Left lung (tissue), 14 donors: ENCODE measurements at places on chromosomes 6 and 20. TPM values are rescaled to one million over a fixed set of nuclear protein-coding genes. Genes with fewer than 3 reads are reported as not detected.
A peak's percentile ranks its signal among the peaks of the same experiment; 100 is the strongest.

DNA sequence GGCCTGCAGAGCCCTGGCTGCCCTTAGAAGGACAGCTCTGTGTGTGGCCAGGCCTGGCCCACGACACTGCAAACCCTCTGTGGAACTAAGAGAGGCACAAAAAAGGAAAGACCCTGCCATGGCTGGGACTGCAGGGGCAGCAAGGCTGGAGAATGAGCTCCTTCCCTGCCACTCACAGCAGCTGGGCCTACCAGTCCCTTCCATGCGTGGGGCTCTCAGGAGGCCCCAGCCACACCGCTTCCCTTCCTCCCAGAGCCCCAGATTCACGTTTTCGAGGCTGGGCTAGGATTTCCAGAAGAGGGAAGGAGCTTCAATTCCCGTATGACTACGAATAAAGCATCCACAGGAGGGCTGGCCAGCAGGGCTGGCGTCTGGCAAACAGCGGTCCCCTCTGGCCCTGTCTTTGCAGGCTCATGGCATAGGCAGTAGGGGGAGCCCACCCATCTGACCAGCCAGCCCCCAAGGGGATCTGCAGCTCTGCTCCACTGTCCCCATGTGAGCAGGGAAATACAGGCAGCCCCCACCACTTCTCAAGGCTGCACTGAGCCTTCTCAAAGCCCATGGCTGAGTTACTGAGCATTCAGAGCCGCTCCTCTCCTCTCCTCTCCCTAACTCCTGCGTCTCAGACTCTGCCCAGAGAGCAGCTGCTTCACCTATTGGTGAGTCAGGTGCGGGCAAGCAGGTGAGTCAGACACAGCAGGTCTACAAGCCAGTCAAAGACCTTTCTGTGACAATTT lies 53.1 kb downstream of the NINL start:
- no peak for DNase-seq

DNA sequence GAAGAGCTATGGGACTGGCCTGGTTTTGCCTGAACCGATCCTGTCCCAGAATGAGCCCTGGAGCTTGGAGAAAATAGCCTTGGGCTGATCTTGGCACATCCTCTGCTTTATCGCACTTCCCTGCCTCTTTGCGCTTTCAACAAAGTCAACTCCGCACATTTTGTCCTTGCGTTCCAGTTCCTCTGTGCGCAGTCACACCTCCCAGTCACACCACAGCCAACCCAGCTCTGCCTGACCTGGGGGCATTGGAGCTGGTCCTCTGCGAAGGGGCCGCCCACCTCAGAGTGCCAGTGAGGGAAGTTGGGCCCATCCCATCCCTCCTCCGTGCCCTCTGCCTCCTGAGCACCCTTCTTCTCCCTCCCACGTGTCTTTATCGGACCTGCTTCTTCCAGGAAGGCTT lies 16.9 kb upstream of the UQCC2 start:
- no peak for DNase-seq

GRCh38 chr6:139872665-139873064 lies 498.2 kb upstream of the CITED2 start:
- no peak for DNase-seq

GRCh38 chr6:19083801-19084200 lies 696.7 kb downstream of the RNF144B start:
- no peak for DNase-seq

The NKX2-4 gene
- not detected for total RNA-seq

- peak; percentile 93 for DNase-seq
These were observed 432 bp downstream of the HSPA1L start for GRCh38 chr6:31814677-31815024.

DNA sequence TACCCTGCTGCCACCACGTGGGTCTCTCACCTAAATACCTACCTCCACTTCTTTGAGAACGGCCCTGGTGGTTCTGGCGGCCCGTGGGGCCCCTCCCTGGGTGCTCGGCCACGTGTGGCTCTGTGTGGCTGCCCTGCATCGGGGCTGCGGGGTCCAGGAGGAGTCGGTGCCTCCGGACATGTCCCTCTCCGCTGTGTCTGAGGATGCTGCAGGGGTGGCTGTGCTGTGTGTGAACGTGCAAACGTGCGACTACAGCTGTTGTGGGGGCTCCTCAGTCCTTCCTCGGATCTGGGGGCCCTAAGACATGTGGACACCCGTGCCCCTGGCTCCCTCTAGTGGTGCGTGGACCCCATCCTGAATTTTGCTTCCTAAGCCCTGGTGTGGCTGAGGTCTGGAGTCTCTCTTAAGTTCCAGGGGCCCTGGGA lies 691.8 kb downstream of the QKI start:
- no peak for DNase-seq

GRCh38 chr6:166595061-166595780 lies 8.7 kb upstream of the RAMACL start:
- DNase-seq, result no peak

The MPIG6B gene
- 1.9 TPM for total RNA-seq

The FUT9 gene
- total RNA-seq, result not detected

DNA sequence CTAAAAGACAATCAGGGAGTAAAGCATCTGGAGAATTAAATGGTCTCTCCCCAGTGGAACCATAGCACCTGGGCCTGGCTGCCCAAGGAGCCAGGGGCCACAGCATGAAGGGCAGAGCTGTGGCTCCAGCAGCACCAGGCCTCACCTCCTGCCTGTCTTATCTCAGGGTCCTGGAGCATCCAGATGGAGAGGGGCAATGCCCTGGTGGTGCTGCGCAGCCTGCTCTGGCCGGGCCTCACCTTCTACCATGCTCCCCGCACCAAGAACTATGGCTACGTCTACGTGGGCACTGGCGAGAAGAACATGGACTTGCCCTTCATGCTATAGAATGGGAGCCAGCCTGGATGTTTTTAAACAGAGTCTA lies 17.0 kb downstream of the MRPS18A start:
- no peak for DNase-seq

GRCh38 chr20:47936612-47937011 lies 151.3 kb upstream of the SULF2 start:
- DNase-seq, result no peak

GRCh38 chr6:17392978-17393891 lies at the start of gene CAP2:
CAP2 (plus strand) TSS chr6:17393595; CDS start chr6:17421556, 27,961 bp downstream.
- peak; percentile 74 for DNase-seq

The COX4I2 gene
- total RNA-seq, result 13.5 TPM

GRCh38 chr6:1029141-1029540 lies 282.8 kb upstream of the FOXQ1 start:
- no peak for DNase-seq

The GGTLC1 gene
- 6.1 TPM for total RNA-seq

The C20orf144 gene
- total RNA-seq, result not detected

The RSPH4A gene
- 0.15 TPM for total RNA-seq

The IL17A gene
- not detected for total RNA-seq

DNA sequence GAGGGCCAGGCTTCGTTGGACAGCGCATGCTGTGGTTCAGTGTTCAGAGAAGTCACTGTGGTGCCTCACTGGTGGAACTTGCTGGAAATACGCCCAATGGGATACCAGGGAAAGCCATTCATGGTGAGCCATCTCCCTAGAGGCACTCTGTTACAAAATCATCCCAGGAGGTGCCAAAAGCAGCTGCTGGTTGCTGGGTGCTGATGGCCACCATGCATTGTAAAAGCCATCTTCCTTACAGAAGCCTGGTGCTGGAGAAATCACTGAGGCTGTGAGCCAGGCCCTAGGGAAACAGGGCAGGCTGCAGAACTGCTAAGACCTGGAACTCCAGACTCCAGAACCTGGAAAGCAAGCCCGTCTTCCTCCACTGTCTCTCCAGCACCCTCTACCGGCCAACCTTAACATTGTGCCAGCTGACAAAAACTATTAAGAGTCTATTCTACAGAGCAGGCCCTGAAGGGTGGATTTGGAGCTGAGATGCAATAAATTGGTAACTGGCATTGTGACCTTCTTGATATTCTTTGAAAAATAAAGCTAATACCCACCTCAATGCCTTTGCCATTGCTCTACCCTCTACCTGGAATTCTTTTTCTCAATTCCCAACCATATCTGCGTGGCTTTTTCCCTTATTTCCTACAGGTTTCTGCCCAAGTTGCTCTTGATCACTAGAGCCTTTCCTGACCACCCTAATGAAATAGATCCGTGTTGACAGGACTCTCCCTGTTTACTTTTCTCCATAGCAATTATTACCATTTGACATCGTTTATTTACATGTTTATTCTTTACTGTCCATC lies 18.5 kb downstream of the SNRPB start:
- DNase-seq, result peak; percentile 61

- DNase-seq, result no peak
These were observed 43.3 kb downstream of the MGME1 start for GRCh38 chr20:18011951-18012645.

DNA sequence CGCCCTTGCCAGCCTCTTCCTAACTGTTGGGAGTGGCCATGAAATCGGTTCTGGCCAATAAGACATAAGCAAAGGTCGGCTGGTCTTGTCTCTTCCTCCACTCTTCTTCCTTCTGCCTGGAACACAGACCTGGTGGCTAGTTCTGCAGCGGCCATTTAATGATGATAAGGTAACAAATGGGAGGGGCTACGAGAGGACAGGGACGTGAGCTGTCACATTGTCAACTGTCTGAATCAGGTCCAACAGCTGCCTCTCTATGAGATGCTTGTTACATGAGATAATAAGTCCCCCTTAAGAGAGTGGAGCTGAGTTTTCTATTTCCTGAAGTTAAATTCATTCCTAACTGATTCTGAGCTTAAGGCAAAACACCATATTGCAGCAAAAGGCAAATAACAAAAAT lies 12.5 kb upstream of the TMEM242 start:
- DNase-seq, result no peak

- no peak for DNase-seq
These were observed 30.9 kb downstream of the MAP3K5 start for GRCh38 chr6:136761227-136761922.
